CD4-positive, CD25-positive, alpha-beta regulatory T cell (primary cell): ENCODE measurements at places on chromosomes 13 and 19.

- no peak for DNase-seq
Measured at GRCh38 chr13:30292325-30292724, 15.0 kb downstream of the KATNAL1 start.

- no peak for DNase-seq
Measured at GRCh38 chr13:73275163-73275562, 216.4 kb downstream of the KLF5 start.

DNA sequence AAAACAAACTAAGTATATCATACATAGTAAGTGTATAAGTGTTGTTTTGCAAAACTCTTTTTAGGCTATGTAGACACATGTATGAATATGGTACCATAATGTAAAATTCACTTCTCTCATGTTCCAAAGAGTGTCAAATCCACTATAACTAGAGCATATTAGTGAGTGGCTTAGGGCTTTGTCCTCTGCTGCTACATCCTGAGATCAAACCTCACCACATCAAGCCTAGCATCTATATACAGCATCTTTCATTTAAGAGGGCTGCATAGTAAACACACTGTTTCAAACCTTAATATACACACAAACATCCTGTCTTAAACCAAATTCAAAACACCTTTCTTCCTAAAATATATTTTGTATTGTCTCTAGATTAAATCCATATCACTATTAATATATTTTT lies 38.7 kb downstream of the ELF1 start:
- peak; percentile 70 for DNase-seq

- DNase-seq, result peak; percentile 95
Measured at GRCh38 chr19:2475702-2476450, at the start of gene GADD45B. Gene GADD45B, plus strand, starts transcription at chr19:2476127. Its CDS starts 232 bp downstream, at chr19:2476359.

GRCh38 chr19:16660763-16661479 lies at the start of gene TMEM38A:
Gene TMEM38A, plus strand, starts transcription at chr19:16661139. Its CDS starts 79 bp downstream, at chr19:16661218.
- DNase-seq, result peak; percentile 22

GRCh38 chr13:75372517-75372916 lies 109.5 kb downstream of the TBC1D4 start:
- peak; percentile 53 for DNase-seq

GRCh38 chr13:44498502-44498901 lies 77.6 kb downstream of the TSC22D1 start:
- DNase-seq, result no peak
